Activated CD4-positive, alpha-beta T cell treated with anti-CD3 and anti-CD28 coated beads for 36 hours (primary cell): ENCODE measurements at places on chromosomes 2 and 18. TPM values are rescaled to one million over a fixed set of nuclear protein-coding genes. Genes with fewer than 3 reads are reported as not detected.

- no peaks in the 10 kb centered on the region for H3K4me1 ChIP-seq
- H3K27ac ChIP-seq: no peak overlapping the region
- no peaks in the 10 kb centered on the region for H3K27me3 ChIP-seq
- no peak overlapping the region for H3K4me3 ChIP-seq
These were observed 2.2 kb downstream of the CDH19 start for GRCh38 chr18:66601649-66602048.

DNA sequence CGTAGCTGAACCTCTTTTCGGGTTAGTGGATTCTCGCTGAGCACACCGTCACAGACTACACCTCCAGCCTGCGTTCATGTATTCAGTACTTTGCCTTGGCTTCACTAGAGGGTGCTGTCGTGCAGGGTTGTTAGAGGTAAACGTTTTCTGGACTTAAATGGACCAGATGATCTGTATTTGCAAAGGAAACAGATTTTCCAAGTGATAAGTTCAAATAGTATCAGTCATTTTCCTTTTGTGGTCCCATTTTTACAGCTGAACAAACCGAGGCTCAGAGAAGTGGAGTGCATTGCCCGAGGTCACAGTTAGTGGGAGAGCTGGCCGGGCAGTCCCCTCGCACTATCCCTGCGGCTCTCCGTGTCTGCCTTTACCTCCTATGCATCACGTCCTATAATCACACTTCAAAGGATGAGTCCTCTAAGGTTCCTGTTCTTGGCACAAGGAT lies 125.9 kb downstream of the MAP4K4 start:
- peak overlapping the region; percentile 83 for H3K27ac ChIP-seq
- no peaks in the 10 kb centered on the region for H3K27me3 ChIP-seq
- DNase-seq: peak; percentile 83
- H3K36me3 ChIP-seq: peaks cover 17% of the 10 kb centered on the region
- peaks cover 73% of the 10 kb centered on the region for H3K4me1 ChIP-seq
- peak overlapping the region; percentile 20 for H3K4me3 ChIP-seq

- no peaks in the 10 kb centered on the region for H3K36me3 ChIP-seq
- no peaks in the 10 kb centered on the region for H3K4me1 ChIP-seq
- H3K27ac ChIP-seq: no peak overlapping the region
- H3K4me3 ChIP-seq: no peak overlapping the region
These were observed 291.0 kb upstream of the ACVR2A start for GRCh38 chr2:147553775-147554271.

- peaks cover 2% of the 10 kb centered on the region for H3K4me1 ChIP-seq
- H3K4me3 ChIP-seq: no peak overlapping the region
- no peaks in the 10 kb centered on the region for H3K36me3 ChIP-seq
- no peak overlapping the region for H3K27ac ChIP-seq
- peaks cover 2% of the 10 kb centered on the region for H3K27me3 ChIP-seq
- peak; percentile 10 for DNase-seq
These were observed 92.7 kb downstream of the MRO start for GRCh38 chr18:50726960-50727589.

AKAIN1 gene
- not detected for total RNA-seq

ANTXR1 gene
- total RNA-seq: 0.32 TPM
